ENCODE measurements at places on chromosomes 3 and 15. TPM values are rescaled to one million over a fixed set of nuclear protein-coding genes. Genes with fewer than 3 reads are reported as not detected.

- no peak for DNase-seq
These were observed 188.0 kb downstream of the SOX2 start for GRCh38 chr3:181899702-181900101.

DNA sequence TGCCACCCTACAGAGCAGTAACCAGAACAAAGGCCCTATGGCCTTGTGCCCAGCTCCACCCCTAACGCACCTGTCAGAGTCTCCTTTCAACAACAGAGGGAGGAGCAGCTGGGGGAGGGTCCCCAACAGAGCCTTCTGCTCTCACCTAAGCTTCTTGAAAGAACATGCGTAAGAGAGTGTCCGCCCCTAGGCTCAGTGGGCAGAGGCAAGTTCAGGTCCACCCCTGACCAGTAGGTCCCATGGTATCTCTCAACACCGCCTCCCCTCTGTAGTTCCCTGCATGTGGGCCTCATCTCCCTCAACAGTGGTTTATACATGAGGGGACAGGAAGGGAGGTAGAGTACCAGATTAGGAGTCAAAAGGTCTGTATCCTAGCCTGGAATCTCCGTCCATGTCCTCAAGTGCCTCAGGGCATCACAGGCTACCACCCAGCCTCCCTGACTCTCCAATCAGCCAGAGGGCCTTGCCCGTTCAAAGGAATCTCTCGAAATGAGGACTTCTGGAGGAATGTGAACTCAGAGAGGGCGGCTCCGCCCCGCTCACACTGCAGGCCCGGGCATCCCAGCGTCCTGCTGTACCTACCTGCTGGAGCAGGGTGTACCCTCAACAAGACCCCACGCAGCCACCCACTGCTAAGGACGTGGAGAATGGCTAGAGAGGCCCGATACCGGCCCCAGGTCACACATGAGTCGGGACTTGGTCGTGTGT lies 680 bp downstream of the POC1A start:
- peak; percentile 84 for DNase-seq

The EPB42 gene
- total RNA-seq, result not detected

DNA sequence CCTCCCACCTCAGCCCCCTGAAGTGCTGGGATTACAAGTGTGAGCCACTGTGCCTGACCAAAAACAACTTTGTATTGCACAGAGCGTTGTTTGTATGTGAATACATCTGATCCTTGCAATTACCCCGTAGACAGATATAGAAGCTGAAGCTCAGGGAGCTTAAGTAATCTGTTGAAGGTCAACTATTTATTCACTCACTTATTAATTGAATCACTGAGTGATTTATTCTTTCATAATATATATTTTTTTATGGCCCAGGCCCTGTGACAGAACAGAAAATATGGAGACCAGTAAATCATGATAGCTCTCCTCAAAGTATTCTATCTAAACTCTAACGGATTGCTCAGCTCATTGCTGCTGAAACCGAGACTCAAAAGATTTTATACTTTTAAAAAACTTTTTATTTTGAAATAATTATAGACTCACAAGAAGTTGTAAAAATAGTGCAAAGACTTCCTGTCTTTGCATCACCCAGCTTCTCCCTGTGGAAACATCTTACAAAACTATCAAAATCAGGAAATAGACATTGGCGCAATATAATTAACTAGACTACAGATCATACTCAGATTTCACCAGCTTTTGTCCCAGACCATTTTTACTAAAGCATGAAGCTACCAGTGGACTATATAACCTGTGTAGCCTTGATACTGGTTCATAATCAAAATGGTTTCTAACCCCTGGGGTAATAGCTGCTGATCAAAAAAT lies 466.1 kb downstream of the PDCD6IP start:
- no peak for DNase-seq

The HLTF gene
- total RNA-seq, result 41.5 TPM

- peak; percentile 53 for DNase-seq
These were observed 1.0 kb downstream of the C3orf80 start for GRCh38 chr3:160226026-160226907.

- no peak for DNase-seq
These were observed 2.0 kb downstream of the LYSMD2 start for GRCh38 chr15:51735228-51736010.

The ARGFX gene
- total RNA-seq, result not detected

The ST8SIA2 gene
- total RNA-seq, result 3.2 TPM

DNA sequence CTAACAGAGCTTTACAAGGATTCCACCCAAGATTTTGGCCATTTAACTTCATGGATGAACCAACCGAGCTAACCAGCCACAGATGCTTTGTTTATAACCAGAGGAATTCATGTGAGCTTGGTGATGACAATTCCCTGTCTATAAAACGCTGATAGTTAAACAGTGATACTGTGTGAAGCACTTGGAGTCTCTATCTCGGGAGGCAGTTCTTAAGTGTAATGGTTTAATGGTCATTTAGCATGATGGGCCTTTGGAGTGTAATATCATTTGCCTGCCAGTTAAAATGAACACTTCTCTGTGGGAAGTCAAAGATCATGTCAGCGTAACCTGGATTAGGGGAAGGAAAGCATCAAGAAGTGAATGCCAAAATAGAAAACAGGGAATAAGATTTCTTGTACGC lies 368.6 kb upstream of the THRB start:
- DNase-seq, result no peak

DNA sequence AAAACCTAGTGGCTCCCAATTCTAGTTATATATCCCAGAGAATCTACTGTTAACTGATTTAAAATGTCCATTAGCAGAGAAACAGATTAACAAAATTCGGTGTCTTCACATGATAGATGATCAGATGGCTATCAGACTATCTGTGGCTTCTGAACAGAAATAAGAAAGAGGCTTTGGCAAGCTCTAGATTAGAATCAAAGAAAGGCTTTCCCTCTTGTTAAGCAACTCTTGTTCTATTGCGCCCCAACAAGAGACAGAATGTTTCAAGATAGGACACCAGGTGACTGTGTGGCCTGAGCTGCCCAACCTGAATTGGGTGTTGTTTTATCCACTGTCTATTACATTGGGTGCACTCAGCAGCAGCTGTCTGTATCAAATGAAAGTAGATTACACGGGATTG lies 483.7 kb downstream of the FHIT start:
- DNase-seq, result no peak

The TRAIP gene
- total RNA-seq, result 30.9 TPM
